ENCODE measurements at places on chromosomes 4 and X. TPM values are rescaled to one million over a fixed set of nuclear protein-coding genes. Genes with fewer than 3 reads are reported as not detected.

GRCh38 chr4:10877076-10877475, 192.5 kb upstream of the CLNK start:
- no peak for DNase-seq

NAA11 gene
- not detected for total RNA-seq

DNA sequence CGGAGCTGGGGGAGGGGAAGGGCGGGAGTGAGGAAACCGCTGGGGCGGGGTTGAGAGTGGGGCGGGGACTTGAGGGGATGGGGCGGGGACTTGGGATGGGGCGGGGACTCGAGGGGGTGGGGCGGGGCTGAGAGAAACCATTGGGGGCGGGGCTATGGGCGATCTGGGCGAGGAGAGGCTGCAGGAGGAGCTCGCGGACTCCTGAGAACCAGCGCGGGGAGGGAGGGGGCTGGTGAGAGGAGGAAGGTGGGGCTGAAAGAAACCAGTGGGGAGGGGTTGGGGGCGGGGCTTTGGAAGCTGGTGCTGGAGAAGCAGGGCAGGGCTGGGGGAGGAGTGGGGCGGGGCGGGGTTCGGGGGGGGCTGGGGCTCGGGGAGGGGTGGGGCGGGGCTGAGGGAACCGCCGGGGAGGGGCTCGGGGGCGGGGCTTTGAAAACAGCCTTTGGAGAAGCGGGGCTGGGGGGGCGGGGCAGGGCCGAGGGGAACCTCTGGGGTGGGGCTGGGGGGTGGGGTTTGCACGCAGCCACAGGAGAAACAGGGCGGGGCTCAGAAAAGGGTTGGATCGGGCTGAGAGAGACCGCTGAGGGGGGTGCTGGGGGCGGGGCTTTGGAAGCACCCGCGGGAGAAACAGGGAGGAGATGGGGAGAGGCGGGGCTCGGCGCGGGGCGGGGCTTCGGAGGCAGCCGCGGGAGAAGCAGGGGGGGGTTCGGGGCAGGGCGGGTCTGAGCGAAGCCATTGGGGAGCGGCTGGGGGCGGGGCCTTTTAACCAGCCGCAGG, 777 bp upstream of the EOLA2 start:
- peak; percentile 89 for DNase-seq

PHOX2B gene
- total RNA-seq: not detected

GRCh38 chrX:47562615-47563243, 1.7 kb downstream of the ARAF start:
- peak; percentile 36 for DNase-seq

GRCh38 chr4:159284733-159285132, 181.9 kb downstream of the RAPGEF2 start:
- DNase-seq: no peak

DNA sequence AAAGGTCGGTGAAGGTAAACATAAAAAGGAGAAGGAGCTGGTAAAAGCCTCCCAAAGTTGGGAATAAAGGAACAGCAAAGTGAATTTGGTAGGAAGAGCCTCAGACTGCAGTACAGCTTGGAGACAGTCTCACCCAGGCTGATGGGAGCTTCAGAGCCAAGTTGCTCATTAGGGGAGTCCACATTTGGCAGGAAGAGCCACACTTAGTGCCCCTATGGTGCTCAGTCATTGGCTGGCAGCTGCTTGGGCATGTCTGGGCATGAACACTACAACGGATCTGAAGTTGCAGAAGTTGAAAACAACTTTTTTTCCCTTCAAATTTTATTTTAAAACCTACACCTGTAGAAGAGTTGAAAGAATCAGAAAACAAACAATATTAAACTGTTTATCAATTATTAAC, 2497.3 kb downstream of the ARAP2 start:
- no peak for DNase-seq

RIPPLY1 gene
- total RNA-seq: not detected

GRCh38 chrX:66071126-66071525, 31.2 kb upstream of the VSIG4 start:
- no peak for DNase-seq

DNA sequence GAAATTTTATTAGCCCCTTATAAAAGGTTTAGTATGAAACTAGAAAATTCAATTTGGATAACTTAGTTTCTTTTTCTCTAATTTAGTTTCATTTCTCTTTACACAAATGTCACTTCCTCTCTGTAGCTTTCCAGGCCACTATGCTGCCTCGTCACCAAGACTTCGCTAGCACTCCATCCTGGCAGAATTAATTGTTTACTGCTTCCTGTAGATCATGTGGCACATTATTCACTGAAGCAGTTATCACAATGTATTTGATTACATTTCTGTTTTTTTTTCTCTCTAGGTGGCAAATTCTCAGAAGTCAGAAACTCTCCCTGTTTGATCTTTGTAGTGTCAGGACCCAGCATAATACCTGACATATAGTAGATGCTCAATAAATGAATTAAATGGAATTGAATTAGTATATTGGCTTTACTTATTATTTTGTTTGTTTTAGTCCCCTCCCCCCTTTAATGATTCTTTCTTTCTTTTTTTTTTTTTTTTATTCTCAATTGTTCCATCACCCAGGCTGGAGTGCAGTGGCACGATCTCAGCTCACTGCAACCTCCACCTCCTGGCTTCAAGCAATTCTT, 9.3 kb upstream of the SAT1 start:
- DNase-seq: no peak

FGF13 gene
- total RNA-seq: 0.47 TPM

AVPR2 gene
- total RNA-seq: not detected

GPC3 gene
- total RNA-seq: not detected

DNA sequence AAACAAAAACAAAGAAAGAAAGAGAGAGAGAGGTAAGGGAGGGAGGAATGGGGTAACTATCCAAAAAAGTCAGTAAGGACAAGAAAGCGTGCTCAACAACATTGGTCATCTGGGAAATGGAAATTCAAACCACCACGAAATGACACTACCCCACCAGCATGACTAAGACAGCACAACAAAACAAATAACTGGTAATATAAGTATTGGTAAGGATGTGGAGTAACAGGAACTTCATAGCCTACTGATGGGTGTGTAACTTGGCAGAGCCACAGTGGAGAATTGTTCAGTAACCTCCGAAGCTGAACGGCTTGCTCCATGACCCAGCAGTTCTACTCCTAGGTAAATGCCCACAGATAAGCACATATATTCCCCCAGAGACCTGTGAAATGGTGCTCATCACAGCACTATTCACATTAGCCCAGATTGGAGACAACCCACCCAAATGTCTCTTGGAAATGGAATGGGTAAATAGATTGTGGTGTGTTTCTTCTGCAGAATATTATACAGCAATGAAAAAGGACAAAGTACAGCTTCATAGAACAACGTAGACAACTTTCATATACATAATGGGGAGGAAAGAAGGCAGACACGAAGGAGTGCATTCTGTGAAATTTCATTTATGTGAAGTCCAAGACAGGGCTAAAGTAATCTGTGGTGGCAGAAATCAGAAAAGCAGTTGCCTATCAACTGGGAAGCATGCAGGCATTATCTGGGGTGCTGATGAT, 95.5 kb upstream of the ATP6AP2 start:
- DNase-seq: peak; percentile 38

- DNase-seq: no peak
Measured at GRCh38 chrX:71621603-71622002, 3.3 kb upstream of the CXCR3 start.

GRCh38 chr4:181432335-181432734, 810.9 kb upstream of the TENM3 start:
- DNase-seq: no peak

ADAM29 gene
- total RNA-seq: not detected

DNA sequence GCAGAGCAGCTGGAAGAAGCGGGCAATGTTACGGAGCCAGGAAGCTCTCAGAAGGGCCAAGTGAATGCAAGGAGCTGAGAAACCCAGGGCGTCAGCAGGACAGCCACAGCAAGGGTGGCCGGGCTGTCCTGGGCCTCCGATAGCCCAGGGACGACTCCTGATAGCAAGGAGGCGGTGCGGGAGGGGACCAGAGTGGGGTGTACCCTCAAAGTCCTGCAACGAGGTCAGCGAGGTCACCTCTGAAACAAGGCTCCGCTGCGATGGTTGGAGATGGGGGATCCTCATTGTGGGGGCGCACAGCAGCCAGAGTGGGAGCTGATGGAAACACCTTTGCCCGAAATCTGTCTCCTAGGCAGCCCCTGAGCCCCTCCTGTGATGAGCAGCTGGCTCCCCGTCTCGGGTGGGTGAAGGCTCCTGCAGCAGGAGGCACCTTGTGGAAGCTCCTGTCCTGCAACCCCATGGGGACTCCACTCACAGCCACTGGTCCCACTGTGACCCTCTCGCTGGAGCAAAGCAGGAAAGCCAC, 4.3 kb upstream of the CCNQ start:
- DNase-seq: no peak

- DNase-seq: no peak
Measured at GRCh38 chr4:84894621-84895020, 71.9 kb downstream of the WDFY3 start.

- DNase-seq: no peak
Measured at GRCh38 chr4:152556283-152556682, 20.4 kb upstream of the FBXW7 start.

DNA sequence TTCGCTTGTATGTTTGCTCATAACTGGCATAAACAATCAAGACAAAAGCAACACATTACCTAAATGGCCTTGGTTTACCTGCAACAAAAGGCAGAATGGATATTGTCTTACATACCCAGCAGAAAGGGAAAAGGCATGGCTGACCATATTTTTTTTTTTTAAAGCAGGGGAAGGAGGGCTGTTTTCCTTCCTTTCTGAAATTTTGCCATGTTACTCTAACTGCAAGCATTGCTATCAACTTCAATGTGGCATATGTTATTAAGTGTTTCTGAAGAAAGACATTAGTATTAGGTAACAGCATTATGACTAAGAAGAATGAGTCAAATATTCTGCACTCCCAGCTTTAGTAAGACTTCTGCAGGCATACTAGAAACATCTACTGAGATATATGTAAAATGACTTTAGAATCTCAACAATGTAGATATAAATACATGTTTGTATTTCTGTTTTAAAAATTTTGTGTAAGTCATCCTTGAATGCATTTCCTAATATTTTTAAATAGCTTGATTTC, 512.6 kb upstream of the FAM241A start:
- peak; percentile 16 for DNase-seq

- no peak for DNase-seq
Measured at GRCh38 chrX:152307936-152308335, 143.2 kb downstream of the GABRA3 start.

DNA sequence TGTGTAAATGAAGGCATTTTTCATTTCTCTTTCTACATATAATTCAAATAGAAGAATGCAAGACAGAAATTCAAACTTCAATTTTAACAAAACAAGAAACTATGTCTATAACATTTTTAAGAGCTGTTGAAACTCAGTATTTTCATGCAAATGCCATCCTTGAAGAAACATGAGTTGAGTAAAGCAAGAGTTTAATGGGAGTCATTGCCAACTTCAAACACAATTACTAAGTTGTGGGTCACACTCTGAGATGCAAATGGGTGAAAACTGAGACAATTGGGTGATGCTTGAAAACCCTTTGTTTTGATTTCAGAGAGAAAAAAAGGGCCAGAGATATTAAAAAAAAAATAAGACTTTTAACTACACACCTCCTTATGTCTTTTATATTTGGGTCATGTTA, 865.9 kb downstream of the FAT4 start:
- DNase-seq: no peak

GRCh38 chrX:66918511-66918910, 279.6 kb upstream of the EDA2R start:
- DNase-seq: no peak

DNA sequence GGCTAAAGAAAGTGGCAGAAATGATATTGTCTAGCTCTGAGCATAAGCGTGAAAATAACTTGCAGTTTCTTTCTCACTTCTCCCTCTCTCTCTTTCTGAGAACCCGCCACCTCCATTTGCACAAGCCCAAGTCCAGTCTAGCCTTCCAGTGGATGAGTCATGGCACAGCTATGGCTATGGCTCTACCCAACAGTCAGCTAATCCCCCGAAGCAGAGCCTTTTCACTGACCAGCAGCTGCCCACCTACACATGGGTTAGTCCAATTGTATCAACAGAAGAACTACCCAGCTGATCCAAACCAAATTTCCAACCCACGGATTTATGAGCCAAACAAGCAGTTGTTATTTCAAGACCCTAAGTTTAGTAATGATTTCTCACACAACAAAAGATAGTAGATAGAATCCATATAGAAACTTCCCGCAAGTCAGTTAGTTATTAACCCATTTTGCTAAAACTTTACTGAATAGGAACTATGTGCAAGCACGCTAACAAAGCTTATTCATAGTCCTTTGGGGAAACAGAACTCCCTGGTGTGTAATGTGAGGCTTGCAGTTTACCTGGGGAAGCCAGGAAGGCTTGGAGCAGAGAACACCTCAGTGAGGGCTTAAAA, 282.3 kb downstream of the INPP4B start:
- DNase-seq: no peak

GPR143 gene
- total RNA-seq: 0.52 TPM

- peak; percentile 75 for DNase-seq
Measured at GRCh38 chrX:47217121-47217851, 1.2 kb upstream of the CDK16 start.

GRCh38 chr4:6298035-6298434, 28.4 kb downstream of the WFS1 start:
- DNase-seq: no peak

DNA sequence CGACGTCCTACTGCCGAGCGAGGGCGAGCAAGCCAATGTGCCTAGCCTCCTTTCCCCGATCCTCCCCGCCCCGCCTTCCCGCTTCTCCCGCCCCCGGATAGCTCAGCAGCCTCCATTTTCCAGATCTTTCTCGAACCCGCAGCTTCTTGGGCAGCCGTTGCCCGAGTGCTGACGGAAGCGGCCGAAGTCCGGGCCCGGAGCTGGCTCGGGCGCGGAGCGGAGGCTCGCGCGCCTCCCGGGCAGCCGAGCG, 172 bp upstream of the HSPA4L start:
- DNase-seq: peak; percentile 82

- no peak for DNase-seq
Measured at GRCh38 chr4:125838202-125838601, 523.4 kb downstream of the FAT4 start.

CPLX1 gene
- 0.87 TPM for total RNA-seq

DNA sequence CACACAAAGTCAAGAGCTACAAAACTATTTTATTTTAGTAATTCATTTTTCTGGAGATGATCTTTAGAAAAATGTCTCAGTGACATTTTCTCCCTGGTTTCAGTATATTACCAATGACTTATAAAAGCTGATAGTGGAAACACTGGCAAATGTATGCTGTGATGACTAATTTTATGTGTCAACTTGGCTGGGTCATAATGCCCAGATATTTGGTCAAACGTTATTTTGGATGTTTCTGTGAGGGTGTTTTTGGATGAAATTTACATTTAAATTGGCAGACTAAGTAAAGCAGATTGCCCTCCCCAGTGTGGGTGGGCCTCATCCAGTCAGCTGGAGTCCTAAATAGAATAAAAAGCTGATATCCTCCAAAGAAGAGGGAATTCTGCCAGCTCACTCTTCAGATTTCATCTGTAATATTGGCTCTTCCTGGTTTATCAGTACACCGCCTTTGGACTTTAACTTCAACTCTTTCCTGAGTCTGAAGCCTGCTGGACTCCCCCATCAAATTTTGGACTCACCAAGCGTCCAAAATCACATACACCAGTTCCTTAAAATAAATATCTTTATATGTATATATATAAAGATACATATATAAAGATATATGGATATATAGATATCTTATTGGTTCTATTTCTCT, 31.2 kb upstream of the RAB40A start:
- peak; percentile 40 for DNase-seq

GRCh38 chr4:59525885-59526284, 1674.2 kb upstream of the ADGRL3 start:
- no peak for DNase-seq

MFAP3L gene
- 0.40 TPM for total RNA-seq

- DNase-seq: peak; percentile 55
Measured at GRCh38 chr4:85756938-85757337, 282.0 kb downstream of the ARHGAP24 start.
